Upper lobe of right lung (tissue), 1 donor: ENCODE measurements at places on chromosomes 2 and 18.

GRCh38 chr18:2982452-2983269, 30.3 kb downstream of the LPIN2 start:
- H3K36me3 ChIP-seq, result no peaks in the 10 kb centered on the region
- H3K27ac ChIP-seq, result peak overlapping the region; percentile 78
- H3K4me1 ChIP-seq, result peaks cover 57% of the 10 kb centered on the region
- no peak overlapping the region for H3K4me3 ChIP-seq

- no peak overlapping the region for H3K27ac ChIP-seq
- DNase-seq, result no peak
- H3K4me1 ChIP-seq, result peaks cover 9% of the 10 kb centered on the region
- H3K27me3 ChIP-seq, result no peaks in the 10 kb centered on the region
- H3K4me3 ChIP-seq, result no peak overlapping the region
These were observed 207.9 kb upstream of the ACVR2A start for GRCh38 chr2:147636886-147637285.

GRCh38 chr2:182381225-182381624, 45.6 kb downstream of the PDE1A start:
- H3K27me3 ChIP-seq, result no peaks in the 10 kb centered on the region
- H3K27ac ChIP-seq, result no peak overlapping the region
- no peak for DNase-seq
- H3K4me1 ChIP-seq, result peaks cover 7% of the 10 kb centered on the region
- H3K4me3 ChIP-seq, result no peak overlapping the region

- H3K27me3 ChIP-seq, result no peaks in the 10 kb centered on the region
- no peak overlapping the region for H3K27ac ChIP-seq
- peaks cover 15% of the 10 kb centered on the region for H3K36me3 ChIP-seq
- DNase-seq, result no peak
These were observed 29.1 kb upstream of the RNU4ATAC start for GRCh38 chr2:121501554-121501953.

DNA sequence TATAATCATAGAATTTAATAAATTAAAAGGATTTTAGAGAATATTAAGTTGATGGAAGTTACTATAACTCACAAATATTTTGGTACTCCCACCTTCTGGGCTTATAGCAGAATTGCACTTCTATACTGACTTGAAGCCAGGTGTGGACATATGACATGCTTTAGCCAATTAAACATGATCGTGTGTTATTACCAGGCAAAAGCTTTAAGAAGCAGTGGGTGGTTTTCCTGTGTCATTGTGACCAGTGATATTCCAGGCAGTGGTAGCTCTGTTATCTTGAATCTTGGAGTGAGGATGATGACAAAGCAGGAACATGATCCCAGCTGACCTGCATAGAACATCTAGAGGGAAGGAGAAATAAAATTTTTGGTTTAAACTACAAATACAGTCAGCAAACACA, 370.9 kb upstream of the ZEB2 start:
- no peak overlapping the region for H3K4me3 ChIP-seq
- no peak for DNase-seq
- H3K27ac ChIP-seq, result no peak overlapping the region
- peaks cover 4% of the 10 kb centered on the region for H3K4me1 ChIP-seq
- no peaks in the 10 kb centered on the region for H3K36me3 ChIP-seq

DNA sequence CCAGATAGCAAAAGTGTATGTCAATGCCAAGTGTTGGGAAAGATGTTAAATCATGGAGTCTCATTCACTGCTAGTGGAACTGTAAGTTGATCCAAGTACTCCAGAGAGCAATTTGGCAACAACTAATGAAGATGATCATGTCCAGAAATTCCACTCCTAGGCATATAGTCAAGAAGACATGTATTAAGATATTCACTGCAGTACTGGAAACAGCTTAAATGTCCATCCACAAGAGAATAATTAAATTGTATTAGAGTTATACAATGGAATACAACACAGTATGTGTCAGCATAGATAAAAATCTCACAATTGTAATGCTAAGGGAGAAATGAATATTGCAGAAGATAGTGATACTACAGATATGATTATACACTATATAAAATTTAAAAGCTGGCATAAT, 15.2 kb upstream of the LBH start:
- H3K27ac ChIP-seq, result no peak overlapping the region
- no peak overlapping the region for H3K4me3 ChIP-seq
- no peaks in the 10 kb centered on the region for H3K36me3 ChIP-seq
- no peaks in the 10 kb centered on the region for H3K27me3 ChIP-seq

GRCh38 chr2:127985026-127985734, 42.7 kb downstream of the SAP130 start:
- H3K4me3 ChIP-seq, result no peak overlapping the region
- DNase-seq, result no peak
- H3K27me3 ChIP-seq, result no peaks in the 10 kb centered on the region
- H3K4me1 ChIP-seq, result no peaks in the 10 kb centered on the region
- peaks cover 80% of the 10 kb centered on the region for H3K36me3 ChIP-seq

- peak overlapping the region; percentile 2 for H3K4me3 ChIP-seq
- peak overlapping the region; percentile 72 for H3K27ac ChIP-seq
- no peak for DNase-seq
- no peaks in the 10 kb centered on the region for H3K27me3 ChIP-seq
- peaks cover 12% of the 10 kb centered on the region for H3K4me1 ChIP-seq
These were observed 9.4 kb upstream of the TXNDC2 start for GRCh38 chr18:9876212-9876866.

DNA sequence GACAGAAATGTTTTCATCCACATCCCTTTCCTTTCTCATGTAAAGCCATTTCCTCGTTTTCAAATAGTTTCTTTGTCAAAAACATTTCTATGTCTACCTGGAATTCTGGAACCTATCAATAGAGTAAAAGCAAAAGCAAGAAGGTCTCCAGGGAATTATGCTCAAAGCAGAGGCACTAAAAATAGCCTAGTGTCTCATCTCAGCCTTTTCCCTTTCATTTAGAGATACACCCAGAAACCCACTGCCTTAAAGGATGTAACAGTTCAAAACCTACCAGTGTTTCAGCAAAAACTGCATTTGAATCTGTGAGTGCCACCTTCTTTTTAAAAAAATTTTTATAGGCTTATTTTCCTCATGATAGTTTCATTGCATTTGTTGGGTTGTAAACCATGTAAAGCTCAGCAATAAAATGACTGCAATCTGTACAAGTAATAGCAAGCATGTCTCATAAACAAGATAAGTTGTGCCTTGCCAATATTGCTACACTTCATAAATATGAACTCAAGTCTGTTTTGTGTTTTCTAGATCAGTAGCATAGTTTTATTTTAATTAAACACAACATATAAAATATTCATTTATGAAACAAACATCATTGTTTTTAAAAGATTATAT, 927.3 kb upstream of the ACVR2A start:
- no peak overlapping the region for H3K27ac ChIP-seq
- H3K36me3 ChIP-seq, result no peaks in the 10 kb centered on the region
- DNase-seq, result no peak
- H3K4me3 ChIP-seq, result no peak overlapping the region
- H3K27me3 ChIP-seq, result no peaks in the 10 kb centered on the region

- DNase-seq, result peak; percentile 69
- H3K4me3 ChIP-seq, result no peak overlapping the region
- no peaks in the 10 kb centered on the region for H3K36me3 ChIP-seq
These were observed 12.4 kb downstream of the HS6ST1 start for GRCh38 chr2:128306081-128306930.
